Prostate gland (tissue), 2 donors: ENCODE measurements at places on chromosomes 5 and 9. TPM values are rescaled to one million over a fixed set of nuclear protein-coding genes. Genes with fewer than 3 reads are reported as not detected.

DNA sequence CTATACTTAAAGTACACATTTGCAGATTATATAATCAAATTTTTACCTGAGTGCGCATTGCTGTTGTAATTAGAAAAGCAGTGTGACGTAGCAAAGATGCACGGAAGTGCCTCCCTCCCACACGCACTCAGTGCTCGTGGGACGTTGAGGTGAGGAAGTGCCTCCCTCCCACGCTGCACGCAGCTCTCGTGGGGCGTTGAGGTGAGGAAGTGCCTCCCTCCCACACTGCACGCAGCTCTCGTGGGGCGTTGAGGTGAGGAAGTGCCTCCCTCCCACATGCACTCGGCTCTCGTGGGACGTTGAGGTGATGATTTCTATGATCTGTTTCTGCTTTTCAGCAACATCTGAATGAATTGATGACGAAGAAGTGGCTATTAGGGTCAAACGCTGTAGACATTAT is 21.0 kb downstream of the EXOC3 start:
- DNase-seq: no peak

- DNase-seq: no peak
Observed at GRCh38 chr5:751496-751895, 33.0 kb downstream of the ZDHHC11B start.

- no peak for DNase-seq
Observed at GRCh38 chr9:76586390-76587314, 127.7 kb downstream of the GCNT1 start.

- no peak for DNase-seq
Observed at GRCh38 chr5:175306381-175306780, 137.6 kb downstream of the DRD1 start.

OLFML2A gene
- total RNA-seq: 18.5 TPM

PCDHGC4 gene
- 3.8 TPM for total RNA-seq

CARD9 gene
- total RNA-seq: 1.5 TPM

CAAP1 gene
- 20.4 TPM for total RNA-seq

PCDHB6 gene
- 0.87 TPM for total RNA-seq

ADAM19 gene
- 8.1 TPM for total RNA-seq
